ENCODE measurements at places on chromosomes 16 and 17.

GRCh38 chr17:78893684-78894083 lies 9.3 kb downstream of the CEP295NL start:
- DNase-seq: no peak

DNA sequence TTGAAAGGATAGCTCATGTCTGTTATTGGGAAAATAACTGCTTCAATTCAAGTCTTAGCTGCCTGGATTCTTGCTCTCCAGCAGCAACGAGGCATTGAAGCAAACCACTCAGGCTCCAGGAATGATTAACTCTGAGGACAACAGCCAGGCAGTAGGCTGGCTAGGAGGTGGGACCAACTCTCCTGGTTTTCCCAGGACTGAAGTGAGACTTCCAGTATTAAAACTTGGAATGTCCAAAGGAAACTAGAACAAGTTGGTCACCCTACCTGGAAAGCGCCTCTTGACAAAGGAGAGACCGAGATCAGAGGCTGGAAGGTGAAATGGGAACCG lies 100.7 kb downstream of the SALL1 start:
- DNase-seq: no peak

DNA sequence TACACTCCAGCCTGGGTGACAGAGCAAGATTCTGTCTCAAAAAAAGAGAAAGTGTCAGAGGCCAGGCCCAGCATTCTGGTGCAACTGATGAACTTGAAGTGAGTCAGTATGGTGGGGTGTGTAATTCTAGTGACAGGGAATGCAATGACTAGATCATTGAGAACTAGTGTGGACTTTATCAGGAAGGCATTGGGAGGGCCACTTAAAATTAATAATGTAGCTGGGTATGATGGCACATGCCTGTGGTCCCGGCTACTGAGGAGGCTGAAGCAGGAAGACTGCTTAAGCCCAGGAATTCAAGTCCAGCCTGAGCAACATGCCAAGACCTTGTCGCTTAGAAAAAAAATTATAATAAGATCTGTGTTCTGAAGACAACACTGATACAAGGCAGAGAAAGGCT lies 90.8 kb downstream of the STX8 start:
- no peak for DNase-seq

DNA sequence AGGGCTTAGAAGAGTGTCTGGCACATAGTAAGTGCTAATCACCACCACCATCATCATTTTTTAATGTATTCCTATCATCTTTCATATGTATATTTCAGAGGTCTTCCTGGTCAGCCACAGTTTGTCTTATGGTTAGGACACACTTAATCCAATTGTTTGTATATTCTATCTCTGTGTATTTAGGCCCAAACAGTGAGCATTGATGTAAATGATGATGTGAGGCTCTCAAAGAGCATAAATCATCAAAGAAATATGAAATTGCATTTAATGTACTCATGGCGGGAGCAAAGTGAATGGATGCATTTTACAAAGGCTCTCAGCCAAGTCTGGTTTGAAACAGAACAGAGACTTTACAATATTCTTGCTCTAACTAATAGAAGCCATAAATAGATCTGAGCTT lies 24.1 kb upstream of the MPHOSPH6 start:
- DNase-seq: no peak

- DNase-seq: peak; percentile 29
These were observed 6.1 kb downstream of the MT1H start for GRCh38 chr16:56675685-56676210.

GRCh38 chr17:17963066-17963465 lies 9.1 kb downstream of the TOM1L2 start:
- no peak for DNase-seq

- DNase-seq: no peak
These were observed 16.9 kb upstream of the MAPT start for GRCh38 chr17:45877467-45877866.

Data from stimulated activated CD8-positive, alpha-beta memory T cell treated with anti-CD3 and anti-CD28 coated beads, Interleukin-15, amount 100 ng/mL, for 4 hours (primary cell).